Progenitor cell of endocrine pancreas (in vitro differentiated cells): ENCODE measurements at places on chromosomes 16 and 17. TPM values are rescaled to one million over a fixed set of nuclear protein-coding genes. Genes with fewer than 3 reads are reported as not detected.

DNA sequence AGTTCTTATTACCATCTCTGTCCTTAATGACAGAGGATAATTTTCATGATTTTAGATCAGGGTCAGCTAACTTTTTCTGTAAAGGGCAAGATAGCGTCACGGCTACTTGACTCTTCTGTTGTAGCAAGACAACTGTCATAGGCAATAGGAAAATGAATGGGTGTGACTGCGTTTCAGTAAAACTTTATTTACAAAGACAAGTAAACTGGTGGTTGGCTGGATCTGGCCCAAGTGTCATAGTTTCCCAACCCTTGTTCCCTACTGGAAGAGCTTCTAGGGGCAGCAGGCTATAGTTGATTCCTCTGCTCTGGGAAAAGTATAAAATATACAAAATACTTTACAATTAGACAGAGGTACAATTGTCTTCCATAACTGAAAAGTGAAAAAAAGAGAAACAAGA lies 50.6 kb upstream of the VPS4A start:
- H3K36me3 ChIP-seq = peaks cover 25% of the 10 kb centered on the region
- H3K27ac ChIP-seq = no peak overlapping the region
- no peak overlapping the region for H3K4me3 ChIP-seq
- H3K4me1 ChIP-seq = no peaks in the 10 kb centered on the region

GRCh38 chr17:27802033-27802432 lies 1.7 kb upstream of the NOS2 start:
- peaks cover 45% of the 10 kb centered on the region for H3K27me3 ChIP-seq
- peaks cover 7% of the 10 kb centered on the region for H3K4me1 ChIP-seq
- H3K4me3 ChIP-seq = no peak overlapping the region
- no peak for DNase-seq
- H3K27ac ChIP-seq = no peak overlapping the region

- no peaks in the 10 kb centered on the region for H3K4me1 ChIP-seq
- H3K27ac ChIP-seq = no peak overlapping the region
- no peak overlapping the region for H3K4me3 ChIP-seq
Measured at GRCh38 chr16:492211-492875, 35.2 kb upstream of the CAPN15 start.

DNA sequence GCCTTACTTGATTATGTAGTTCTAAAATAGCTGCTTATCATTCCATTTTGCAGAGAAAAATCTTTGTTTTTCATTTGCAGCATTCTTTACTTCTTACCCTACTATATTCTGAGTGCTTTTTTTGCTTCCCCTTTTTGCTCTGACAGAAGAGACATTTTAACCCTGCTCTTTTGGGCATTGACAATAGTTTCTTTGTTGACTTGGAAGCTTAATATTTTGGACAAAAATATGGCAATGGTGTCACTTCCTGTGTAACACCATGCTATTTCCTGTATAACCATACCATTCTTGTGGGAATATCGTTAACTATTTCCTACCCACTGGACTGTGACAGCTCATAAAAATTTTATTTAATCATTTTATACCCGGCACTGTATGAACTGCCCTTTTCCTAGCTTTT lies 747.1 kb downstream of the CDH8 start:
- H3K4me3 ChIP-seq = no peak overlapping the region
- no peak overlapping the region for H3K27ac ChIP-seq
- no peaks in the 10 kb centered on the region for H3K36me3 ChIP-seq
- no peaks in the 10 kb centered on the region for H3K27me3 ChIP-seq
- no peak for DNase-seq

DNA sequence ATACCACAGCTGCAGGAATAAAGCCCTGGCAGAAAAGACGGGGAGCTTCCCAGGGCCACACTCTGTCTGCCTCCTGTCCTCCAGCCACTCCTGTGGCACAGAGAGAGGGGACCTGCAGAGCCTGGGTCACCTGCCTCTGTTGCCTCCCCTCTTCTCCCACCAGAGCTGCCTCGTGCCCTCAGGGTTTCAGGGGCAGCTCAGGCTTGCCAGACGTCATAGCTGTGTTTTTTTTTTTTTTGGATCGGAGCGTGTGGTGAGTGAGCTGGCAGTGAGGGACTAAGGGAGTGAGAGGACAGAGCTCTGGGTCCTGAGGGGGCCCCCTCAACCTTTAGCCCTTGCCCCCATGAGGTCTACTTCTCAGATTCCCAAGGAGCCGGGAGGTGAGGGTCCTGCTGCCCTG lies 2.1 kb downstream of the PIK3R6 start:
- no peak overlapping the region for H3K4me3 ChIP-seq
- no peak overlapping the region for H3K27ac ChIP-seq

DNA sequence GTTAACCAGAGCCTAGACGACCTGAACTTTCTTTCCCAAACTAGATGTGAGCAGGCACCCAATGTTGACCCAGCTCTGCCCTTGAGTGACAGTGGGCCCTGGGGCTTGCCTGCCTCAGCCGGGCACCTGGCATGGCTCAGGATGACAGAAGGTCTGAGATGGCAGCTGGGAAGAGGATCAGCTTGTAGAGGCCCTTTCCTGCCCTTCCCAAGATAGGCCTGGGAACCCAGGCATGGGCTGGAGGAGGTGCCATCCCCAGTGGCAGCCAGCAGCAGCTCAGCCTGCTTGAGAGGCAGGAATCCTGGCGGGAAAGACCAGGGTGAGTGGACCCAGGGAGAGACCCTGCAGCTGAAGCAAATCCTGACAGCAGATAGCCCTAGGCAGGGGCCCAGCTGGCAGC lies 59.1 kb downstream of the PIPOX start:
- peaks cover 30% of the 10 kb centered on the region for H3K36me3 ChIP-seq
- peaks cover 19% of the 10 kb centered on the region for H3K4me1 ChIP-seq
- no peak overlapping the region for H3K4me3 ChIP-seq
- H3K27ac ChIP-seq = no peak overlapping the region
- no peak for DNase-seq
- H3K27me3 ChIP-seq = peaks cover 3% of the 10 kb centered on the region

GRCh38 chr16:4401510-4401909 lies 14.9 kb downstream of the CORO7 start:
- H3K36me3 ChIP-seq = peaks cover 6% of the 10 kb centered on the region
- H3K27ac ChIP-seq = no peak overlapping the region
- no peak for DNase-seq
- no peaks in the 10 kb centered on the region for H3K4me1 ChIP-seq
- H3K27me3 ChIP-seq = no peaks in the 10 kb centered on the region
- H3K4me3 ChIP-seq = no peak overlapping the region

- peaks cover 16% of the 10 kb centered on the region for H3K4me1 ChIP-seq
- H3K4me3 ChIP-seq = no peak overlapping the region
- H3K27ac ChIP-seq = no peak overlapping the region
- no peaks in the 10 kb centered on the region for H3K36me3 ChIP-seq
- H3K27me3 ChIP-seq = no peaks in the 10 kb centered on the region
Measured at GRCh38 chr16:60755907-60756306, 1280.3 kb downstream of the CDH8 start.

GRCh38 chr16:55482056-55482455 lies 3.1 kb downstream of the MMP2 start:
- H3K27ac ChIP-seq = no peak overlapping the region
- DNase-seq = no peak
- no peak overlapping the region for H3K4me3 ChIP-seq
- H3K27me3 ChIP-seq = peaks cover 48% of the 10 kb centered on the region
- H3K36me3 ChIP-seq = no peaks in the 10 kb centered on the region
- H3K4me1 ChIP-seq = peaks cover 7% of the 10 kb centered on the region

DNA sequence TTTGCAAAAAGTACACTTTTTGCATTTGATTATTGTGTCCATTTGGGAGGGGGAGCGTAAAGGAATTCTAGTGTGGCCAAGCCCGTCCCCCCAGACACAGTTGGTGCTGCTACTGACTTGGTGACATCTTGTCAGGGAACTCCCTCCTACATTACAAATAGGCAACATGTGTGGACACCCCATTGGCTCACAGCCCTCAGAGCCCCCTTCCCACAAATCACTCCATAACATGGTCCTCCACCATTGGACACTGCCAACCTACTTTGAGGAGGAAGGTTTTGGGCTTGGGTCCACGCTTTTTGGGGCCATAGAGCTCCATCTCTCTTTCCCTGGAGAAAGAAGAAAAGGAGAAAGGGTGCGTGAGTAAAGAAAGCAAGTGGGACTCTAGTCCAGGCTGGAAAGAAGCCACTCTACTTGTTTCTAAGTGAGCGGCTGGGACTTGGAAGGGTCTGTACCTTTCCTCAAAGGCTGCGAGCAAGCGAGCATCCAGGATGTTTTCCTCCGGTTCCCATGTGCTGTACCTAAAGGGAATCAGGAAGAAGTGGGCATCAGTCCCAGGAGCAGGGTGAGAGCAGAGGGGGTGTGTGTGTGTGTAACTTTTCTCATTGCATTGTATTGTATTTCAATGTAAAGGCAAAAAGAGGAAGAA lies 958 bp downstream of the CBX8 start:
- H3K36me3 ChIP-seq = peaks cover 4% of the 10 kb centered on the region
- peaks cover 46% of the 10 kb centered on the region for H3K27me3 ChIP-seq
- DNase-seq = no peak
- peaks cover 29% of the 10 kb centered on the region for H3K4me1 ChIP-seq

GRCh38 chr16:89001117-89002027 lies 24.4 kb upstream of the CBFA2T3 start:
- no peaks in the 10 kb centered on the region for H3K4me1 ChIP-seq
- no peaks in the 10 kb centered on the region for H3K36me3 ChIP-seq
- peaks cover 52% of the 10 kb centered on the region for H3K27me3 ChIP-seq
- no peak for DNase-seq
- H3K4me3 ChIP-seq = no peak overlapping the region

GRCh38 chr17:9833922-9834321 lies 8.2 kb downstream of the GLP2R start:
- DNase-seq = no peak
- H3K27me3 ChIP-seq = peaks cover 17% of the 10 kb centered on the region

GRCh38 chr16:56814537-56815432 lies 50.2 kb upstream of the SLC12A3 start:
- no peak for DNase-seq
- H3K27me3 ChIP-seq = no peaks in the 10 kb centered on the region
- peaks cover 11% of the 10 kb centered on the region for H3K36me3 ChIP-seq
- H3K4me3 ChIP-seq = no peak overlapping the region
- no peak overlapping the region for H3K27ac ChIP-seq

GRCh38 chr16:84614968-84615813 lies 2.7 kb downstream of the COTL1 start:
- H3K27me3 ChIP-seq = peaks cover 12% of the 10 kb centered on the region
- no peak overlapping the region for H3K4me3 ChIP-seq
- H3K4me1 ChIP-seq = peaks cover 11% of the 10 kb centered on the region
- peaks cover 6% of the 10 kb centered on the region for H3K36me3 ChIP-seq
- no peak overlapping the region for H3K27ac ChIP-seq

DNA sequence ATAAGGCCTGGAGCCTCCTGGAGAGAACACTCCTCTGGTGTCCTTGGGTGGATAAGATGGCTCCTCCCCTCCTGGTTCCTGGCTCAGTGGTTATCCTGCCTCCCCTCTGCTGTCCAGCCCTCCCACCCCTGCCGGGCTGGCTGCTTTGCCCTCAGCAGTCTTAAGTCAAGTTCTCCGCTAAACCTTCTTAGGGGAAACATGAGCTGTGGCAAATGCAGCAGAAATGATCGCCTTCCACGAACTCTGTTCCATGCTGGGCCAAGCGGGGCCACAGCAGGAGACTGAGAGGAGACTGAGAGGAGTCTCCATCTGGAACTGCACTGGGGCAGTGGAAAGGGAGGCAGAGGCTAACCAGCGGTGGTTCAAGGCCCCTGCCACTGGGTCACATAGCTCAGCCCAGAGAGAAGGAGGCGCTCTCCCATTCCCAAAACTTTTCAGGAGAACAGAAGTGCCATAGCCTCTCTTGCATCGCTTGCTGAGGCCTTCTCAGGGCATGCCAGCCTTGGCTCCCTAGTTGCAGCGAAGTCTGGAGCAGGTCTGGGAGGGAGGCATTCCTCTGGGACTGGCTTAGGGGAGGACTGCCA lies 26.9 kb downstream of the TNS4 start:
- peaks cover 3% of the 10 kb centered on the region for H3K4me1 ChIP-seq
- no peak for DNase-seq
- peaks cover 3% of the 10 kb centered on the region for H3K27me3 ChIP-seq
- no peak overlapping the region for H3K27ac ChIP-seq

DNA sequence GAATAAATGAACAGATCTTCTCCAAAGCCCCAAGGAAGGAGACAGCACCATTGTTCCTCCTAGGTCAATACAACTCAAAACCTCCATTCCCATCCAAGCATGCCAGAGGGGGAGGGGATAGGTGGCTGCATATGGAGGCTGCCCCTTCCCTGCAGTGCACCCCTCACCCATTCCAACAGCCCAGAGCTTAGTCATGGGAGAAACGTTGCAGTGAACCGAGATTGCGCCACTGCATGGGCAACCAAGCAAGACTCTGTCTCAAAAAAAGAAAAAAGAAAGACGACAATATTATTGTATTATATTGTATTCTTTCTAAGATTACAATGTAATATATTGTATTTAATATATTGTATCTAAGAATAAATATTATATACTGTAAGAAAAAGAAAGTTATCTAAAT lies 36.4 kb upstream of the CD300E start:
- peaks cover 48% of the 10 kb centered on the region for H3K27me3 ChIP-seq
- DNase-seq = no peak
- no peak overlapping the region for H3K4me3 ChIP-seq
- no peaks in the 10 kb centered on the region for H3K36me3 ChIP-seq
- H3K4me1 ChIP-seq = peaks cover 6% of the 10 kb centered on the region

GRCh38 chr17:6577686-6578263 lies 21.4 kb upstream of the PITPNM3 start:
- H3K4me3 ChIP-seq = no peak overlapping the region
- DNase-seq = no peak
- H3K36me3 ChIP-seq = peaks cover 29% of the 10 kb centered on the region
- H3K27ac ChIP-seq = no peak overlapping the region
- no peaks in the 10 kb centered on the region for H3K4me1 ChIP-seq
- no peaks in the 10 kb centered on the region for H3K27me3 ChIP-seq

GRCh38 chr17:67605256-67605912 lies 112.4 kb upstream of the NOL11 start:
- H3K36me3 ChIP-seq = peaks cover 5% of the 10 kb centered on the region
- H3K4me1 ChIP-seq = peaks cover 13% of the 10 kb centered on the region
- no peak overlapping the region for H3K4me3 ChIP-seq
- no peak for DNase-seq
- peak overlapping the region; percentile 42 for H3K27ac ChIP-seq

GRCh38 chr16:66378741-66379570 lies 12.5 kb downstream of the CDH5 start:
- no peak overlapping the region for H3K27ac ChIP-seq
- H3K4me1 ChIP-seq = peaks cover 12% of the 10 kb centered on the region
- H3K4me3 ChIP-seq = no peak overlapping the region

GRCh38 chr17:48589831-48590606 lies at the start of gene HOXB3:
Gene HOXB3 (minus strand): TSS chr17:48590241. CDS start chr17:48552474, 37,767 bp downstream.
- H3K27me3 ChIP-seq = peaks cover 100% of the 10 kb centered on the region
- H3K4me3 ChIP-seq = peak within 1 kb of the TSS; percentile 63
- H3K4me1 ChIP-seq = peaks cover 4% of the 10 kb centered on the region

- no peak for DNase-seq
- no peak overlapping the region for H3K27ac ChIP-seq
- no peaks in the 10 kb centered on the region for H3K27me3 ChIP-seq
- H3K4me1 ChIP-seq = peaks cover 16% of the 10 kb centered on the region
Measured at GRCh38 chr17:64154313-64154695, 24.4 kb upstream of the ERN1 start.

The TBX4 gene
- total RNA-seq = not detected in 2 replicates

The RNU2-1 gene
- 7,084 and 7,668 TPM in 2 replicates for total RNA-seq

The CPHXL2 gene
- not detected in 2 replicates for total RNA-seq

The NAGS gene
- 0.69 and 0.89 TPM in 2 replicates for total RNA-seq

The SRP68 gene
- total RNA-seq = 74.9 and 79.4 TPM in 2 replicates

The MMP25 gene
- 0.13 and 0.19 TPM in 2 replicates for total RNA-seq

The GPR139 gene
- not detected in 2 replicates for total RNA-seq

The TMEM88 gene
- 11.3 and 15.8 TPM in 2 replicates for total RNA-seq

The CLEC3A gene
- not detected in 2 replicates for total RNA-seq

The KRT39 gene
- not detected in 2 replicates for total RNA-seq

The MAPT gene
- 2.5 and 3.6 TPM in 2 replicates for total RNA-seq

The TTYH2 gene
- 0.69 and 1.1 TPM in 2 replicates for total RNA-seq

The ABCA9 gene
- total RNA-seq = 0.11 and 0.14 TPM in 2 replicates

The AGRP gene
- not detected in 2 replicates for total RNA-seq

The RCVRN gene
- not detected in 2 replicates for total RNA-seq
